ENCODE measurements at places on chromosomes 6 and 20.

GRCh38 chr6:46985943-46986342 is 56.2 kb downstream of the ADGRF1 start:
- DNase-seq = no peak

- peak; percentile 31 for DNase-seq
Measured at GRCh38 chr6:11366934-11367637, 134.6 kb upstream of the NEDD9 start.

GRCh38 chr20:34663213-34663943 is 13.5 kb downstream of the PIGU start:
- no peak for DNase-seq

DNA sequence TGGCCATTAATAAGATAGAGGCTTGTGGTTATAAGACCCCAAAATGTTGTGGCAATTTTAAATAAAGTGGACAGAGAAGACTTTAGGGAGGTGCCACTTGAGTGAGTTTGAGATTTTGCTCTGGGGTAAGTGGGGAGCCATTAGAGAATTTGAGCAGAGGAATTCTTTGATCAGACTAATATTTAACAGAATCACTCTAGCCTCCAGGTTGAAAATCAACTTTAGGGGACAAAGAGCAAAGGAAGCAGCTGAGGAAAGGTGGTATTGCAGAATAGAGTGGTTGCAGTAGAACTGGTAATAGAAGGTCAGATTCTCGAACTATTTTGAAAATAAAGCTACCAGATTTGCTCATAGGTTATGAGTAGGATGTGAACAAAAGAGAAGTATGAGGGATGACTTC is 50.7 kb upstream of the RNF146 start:
- no peak for DNase-seq

- peak; percentile 25 for DNase-seq
Measured at GRCh38 chr6:139757784-139758183, 383.3 kb upstream of the CITED2 start.

- no peak for DNase-seq
Measured at GRCh38 chr6:75608956-75609533, 7.4 kb downstream of the SENP6 start.
